Lung (tissue), 17 donors: ENCODE measurements at places on chromosomes 1 and 21. TPM values are rescaled to one million over a fixed set of nuclear protein-coding genes. Genes with fewer than 3 reads are reported as not detected.

GRCh38 chr1:234408757-234409156 is 35.5 kb downstream of the COA6 start:
- no peak overlapping the region for H3K27ac ChIP-seq
- no peaks in the 10 kb centered on the region for H3K4me1 ChIP-seq
- H3K36me3 ChIP-seq = peaks cover 13% of the 10 kb centered on the region
- no peak for DNase-seq
- H3K27me3 ChIP-seq = no peaks in the 10 kb centered on the region

DNA sequence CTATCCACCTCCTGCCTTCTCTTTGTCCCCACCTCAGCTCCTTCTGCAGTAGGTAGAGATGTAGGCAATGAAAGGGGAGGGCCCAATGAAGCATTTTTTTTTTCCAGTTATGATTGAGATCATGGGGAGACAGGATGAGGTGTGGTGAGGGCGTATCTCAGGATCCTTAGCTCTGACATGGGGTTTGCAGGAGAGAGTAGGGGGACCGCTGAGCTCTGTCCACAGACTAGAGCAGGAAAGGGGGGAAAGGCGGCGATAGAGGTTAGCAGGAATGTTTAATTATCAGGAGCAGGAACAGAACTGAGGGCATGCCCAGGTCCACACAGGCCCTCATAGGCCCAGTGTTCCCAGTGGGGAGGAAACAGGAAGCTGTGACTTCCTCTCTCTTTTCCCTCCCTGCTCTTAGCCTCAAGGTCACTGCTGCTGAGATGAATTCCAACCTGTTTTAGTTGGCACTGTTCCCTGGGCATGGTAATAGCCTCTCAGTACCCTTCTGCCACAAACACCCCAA is 901 bp upstream of the RXFP4 start:
- no peaks in the 10 kb centered on the region for H3K36me3 ChIP-seq
- DNase-seq = peak; percentile 72
- H3K27ac ChIP-seq = peak overlapping the region; percentile 80
- H3K27me3 ChIP-seq = no peaks in the 10 kb centered on the region

DNA sequence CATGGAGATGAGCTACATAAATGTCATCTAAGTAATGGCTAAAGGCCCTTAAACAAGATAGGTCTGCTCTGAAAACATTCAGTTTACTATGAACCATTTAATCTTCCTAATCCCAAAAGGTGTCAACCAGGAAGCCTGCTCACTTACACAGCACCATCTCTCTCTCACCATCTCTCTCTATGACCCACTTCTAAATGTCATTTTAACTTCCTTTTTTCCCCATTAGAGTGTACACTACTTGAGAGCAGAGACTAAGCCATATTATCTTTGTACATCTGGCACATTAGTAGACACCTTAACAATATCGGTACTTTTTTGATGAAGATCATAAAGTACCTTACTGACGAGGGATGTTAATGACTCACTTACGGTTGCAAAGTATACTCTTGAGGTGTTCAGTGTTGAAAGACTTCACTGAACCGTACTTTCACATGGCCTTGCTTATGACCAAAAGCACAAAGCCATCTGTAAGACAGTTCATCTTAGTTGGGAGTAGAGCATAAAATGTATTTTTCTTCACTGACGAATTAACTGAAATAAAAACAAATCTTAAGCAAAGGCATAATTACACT is 25.4 kb downstream of the FBXO42 start:
- no peaks in the 10 kb centered on the region for H3K27me3 ChIP-seq
- no peak overlapping the region for H3K4me3 ChIP-seq
- H3K27ac ChIP-seq = no peak overlapping the region
- H3K36me3 ChIP-seq = no peaks in the 10 kb centered on the region

Gene ESRRG
- 0.19 TPM for polyA plus RNA-seq

Gene USP33
- 21.9 TPM for polyA plus RNA-seq

DNA sequence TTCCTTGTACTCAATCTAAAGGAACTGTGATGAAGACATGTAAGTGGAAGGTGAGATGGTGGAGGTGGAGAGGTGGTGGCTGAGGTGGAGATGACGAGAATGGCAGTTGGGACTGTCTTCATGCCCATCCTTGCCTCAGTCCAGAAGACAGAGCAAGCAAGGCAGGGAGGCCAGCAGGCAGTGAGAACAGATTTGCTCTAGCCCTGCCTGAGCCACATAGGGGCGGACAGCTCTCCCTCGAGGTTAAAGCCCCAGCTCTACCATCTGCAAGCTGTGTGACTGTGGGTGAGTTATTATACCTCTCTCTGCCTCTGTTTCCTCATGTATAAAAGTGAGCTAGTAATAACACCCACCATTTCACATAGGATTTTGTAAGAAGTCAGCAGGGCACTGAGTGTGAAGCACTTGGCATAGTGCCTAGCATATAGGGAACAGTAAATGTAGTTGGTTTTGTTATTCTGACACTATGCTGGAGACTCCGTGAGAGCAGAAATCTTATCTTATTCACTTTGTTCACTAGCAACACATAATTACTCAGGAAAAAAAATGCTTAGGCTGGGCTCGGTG is 4.8 kb upstream of the FAM110D start:
- no peaks in the 10 kb centered on the region for H3K27me3 ChIP-seq
- H3K27ac ChIP-seq = no peak overlapping the region
- DNase-seq = peak; percentile 66

Gene OR14K1
- polyA plus RNA-seq = not detected

GRCh38 chr1:201511941-201512539 is 5.1 kb upstream of the CSRP1 start:
- DNase-seq = peak; percentile 90
- H3K4me3 ChIP-seq = no peak overlapping the region
- H3K27ac ChIP-seq = peak overlapping the region; percentile 79
- no peaks in the 10 kb centered on the region for H3K36me3 ChIP-seq
- H3K27me3 ChIP-seq = no peaks in the 10 kb centered on the region

Gene FCRL1
- polyA plus RNA-seq = 0.26 TPM

Gene SPOCD1
- polyA plus RNA-seq = 10.7 TPM

Gene HES3
- polyA plus RNA-seq = not detected

DNA sequence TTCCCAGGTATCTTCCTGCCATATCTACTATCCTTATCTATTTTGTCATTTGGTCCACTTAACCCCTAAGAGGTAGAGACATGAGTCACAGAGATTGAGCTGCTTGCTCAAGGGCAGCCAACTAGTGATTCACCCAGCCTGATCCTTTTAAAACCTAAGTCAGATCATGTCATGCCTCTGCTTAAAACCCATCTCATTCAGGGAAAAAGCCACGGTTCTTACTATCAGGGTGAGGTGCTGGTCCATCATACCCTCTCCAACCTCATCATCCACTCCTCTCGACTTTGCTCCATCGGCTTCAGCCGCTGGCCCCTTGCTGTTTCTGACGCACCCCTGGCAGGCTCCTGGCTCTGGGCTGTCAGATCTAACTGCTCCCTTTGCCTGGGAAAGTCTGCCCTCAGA is 14.4 kb upstream of the PPP1R15B start:
- H3K36me3 ChIP-seq = no peaks in the 10 kb centered on the region
- H3K4me1 ChIP-seq = no peaks in the 10 kb centered on the region
- no peak for DNase-seq
- H3K4me3 ChIP-seq = no peak overlapping the region

- H3K27ac ChIP-seq = no peak overlapping the region
- H3K36me3 ChIP-seq = no peaks in the 10 kb centered on the region
- no peaks in the 10 kb centered on the region for H3K4me1 ChIP-seq
- peak; percentile 58 for DNase-seq
These were observed 338.1 kb downstream of the TGFB2 start for GRCh38 chr1:218683242-218683641.

- no peaks in the 10 kb centered on the region for H3K27me3 ChIP-seq
- DNase-seq = no peak
- H3K4me1 ChIP-seq = no peaks in the 10 kb centered on the region
- no peak overlapping the region for H3K4me3 ChIP-seq
- no peaks in the 10 kb centered on the region for H3K36me3 ChIP-seq
- no peak overlapping the region for H3K27ac ChIP-seq
These were observed 127.9 kb downstream of the URB2 start for GRCh38 chr1:229753764-229754551.

Gene CFHR1
- not detected for polyA plus RNA-seq

Gene CELA3B
- polyA plus RNA-seq = 0.37 TPM

DNA sequence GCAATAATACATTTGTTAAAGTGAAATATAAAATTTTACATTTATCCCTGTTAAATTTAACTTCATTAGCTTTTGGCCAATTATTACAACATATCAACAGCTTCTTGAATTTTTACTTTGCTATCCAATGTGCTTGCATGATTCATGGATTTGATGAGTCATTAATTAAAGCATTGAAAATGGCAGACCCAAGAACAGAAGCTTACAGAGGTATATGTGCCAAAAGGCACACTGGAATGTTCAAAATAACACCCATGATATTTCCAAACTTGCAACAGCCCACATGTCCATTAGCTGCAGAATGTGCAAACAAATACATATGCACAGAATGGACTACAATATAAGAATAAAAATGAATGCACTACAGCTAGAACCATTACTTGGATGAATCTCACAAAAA is 76.4 kb upstream of the MAN1A2 start:
- no peaks in the 10 kb centered on the region for H3K27me3 ChIP-seq
- no peaks in the 10 kb centered on the region for H3K4me1 ChIP-seq
- H3K36me3 ChIP-seq = no peaks in the 10 kb centered on the region
- no peak overlapping the region for H3K27ac ChIP-seq
- no peak overlapping the region for H3K4me3 ChIP-seq
- no peak for DNase-seq

- H3K4me1 ChIP-seq = no peaks in the 10 kb centered on the region
- no peaks in the 10 kb centered on the region for H3K27me3 ChIP-seq
- no peak for DNase-seq
- no peaks in the 10 kb centered on the region for H3K36me3 ChIP-seq
- no peak overlapping the region for H3K27ac ChIP-seq
These were observed 1.8 kb upstream of the TMEM52 start for GRCh38 chr1:1920608-1921458.

DNA sequence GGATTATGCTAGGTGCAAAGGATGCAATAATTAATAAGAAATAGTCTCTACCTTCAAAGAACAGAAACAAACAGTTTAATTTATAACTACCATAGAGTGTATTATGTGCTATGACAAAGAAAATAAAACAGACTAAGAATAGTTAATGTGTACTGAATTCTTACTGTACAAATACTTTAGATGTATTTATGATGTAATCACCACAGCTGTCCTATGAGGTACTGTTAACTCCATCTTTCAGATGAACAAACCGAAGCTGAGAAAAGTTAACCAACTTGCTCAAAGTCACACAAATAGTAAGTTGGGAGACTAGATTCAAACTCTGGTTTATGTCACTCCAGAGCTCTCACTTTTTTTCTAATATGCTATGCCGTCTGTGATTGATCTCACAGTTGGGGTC is 77.0 kb upstream of the FGGY start:
- no peaks in the 10 kb centered on the region for H3K27me3 ChIP-seq
- no peak overlapping the region for H3K4me3 ChIP-seq
- no peak for DNase-seq
- no peaks in the 10 kb centered on the region for H3K36me3 ChIP-seq

Gene SETD4
- 8.1 TPM for polyA plus RNA-seq

Gene NBPF4
- polyA plus RNA-seq = not detected

Gene GPATCH3
- 11.5 TPM for polyA plus RNA-seq

Gene FCRL2
- 0.22 TPM for polyA plus RNA-seq

- no peaks in the 10 kb centered on the region for H3K36me3 ChIP-seq
- H3K4me1 ChIP-seq = no peaks in the 10 kb centered on the region
- no peak overlapping the region for H3K4me3 ChIP-seq
- H3K27me3 ChIP-seq = no peaks in the 10 kb centered on the region
- H3K27ac ChIP-seq = no peak overlapping the region
- DNase-seq = no peak
These were observed 31.4 kb upstream of the ARTN start for GRCh38 chr1:43902058-43902831.

Gene ST6GALNAC3
- 8.4 TPM for polyA plus RNA-seq

- peaks cover 9% of the 10 kb centered on the region for H3K4me1 ChIP-seq
- H3K27me3 ChIP-seq = no peaks in the 10 kb centered on the region
- H3K36me3 ChIP-seq = peaks cover 44% of the 10 kb centered on the region
These were observed 17.6 kb downstream of the INTS3 start for GRCh38 chr1:153745417-153745816.

Gene VHLL
- polyA plus RNA-seq = not detected

- no peaks in the 10 kb centered on the region for H3K27me3 ChIP-seq
- no peak overlapping the region for H3K27ac ChIP-seq
- H3K4me3 ChIP-seq = no peak overlapping the region
- no peaks in the 10 kb centered on the region for H3K36me3 ChIP-seq
These were observed 43.0 kb downstream of the GALNT2 start for GRCh38 chr1:230109895-230110667.

- no peaks in the 10 kb centered on the region for H3K27me3 ChIP-seq
- H3K4me1 ChIP-seq = no peaks in the 10 kb centered on the region
- DNase-seq = no peak
- H3K27ac ChIP-seq = no peak overlapping the region
- H3K36me3 ChIP-seq = no peaks in the 10 kb centered on the region
- H3K4me3 ChIP-seq = no peak overlapping the region
These were observed 220.9 kb downstream of the FAF1 start for GRCh38 chr1:50739125-50739524.

Gene NR5A2
- polyA plus RNA-seq = 2.0 TPM

- H3K4me1 ChIP-seq = no peaks in the 10 kb centered on the region
- H3K27me3 ChIP-seq = no peaks in the 10 kb centered on the region
- DNase-seq = no peak
These were observed 141.4 kb upstream of the CACYBP start for GRCh38 chr1:174858301-174858700.

DNA sequence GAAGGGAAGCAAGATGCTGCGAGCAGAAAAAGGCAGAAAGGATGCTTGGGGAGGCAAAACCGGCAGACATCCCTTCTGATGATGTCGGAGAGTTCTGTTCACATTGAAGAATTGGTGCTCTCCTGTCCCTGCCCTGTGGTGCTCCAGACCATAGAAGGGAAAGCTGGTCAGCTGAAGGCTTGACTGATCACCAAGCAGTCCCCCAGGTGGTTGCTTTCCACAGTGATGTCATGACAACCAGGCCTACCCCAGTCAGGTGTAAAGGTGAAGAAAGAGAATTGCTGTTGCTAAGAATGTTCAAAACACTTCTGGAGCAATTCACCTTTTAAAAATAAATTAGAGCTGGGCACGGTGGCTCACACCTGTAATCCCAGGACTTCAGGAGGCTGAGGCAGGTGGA is 59.5 kb downstream of the OPTC start:
- DNase-seq = no peak
- H3K4me1 ChIP-seq = peaks cover 11% of the 10 kb centered on the region
- no peaks in the 10 kb centered on the region for H3K27me3 ChIP-seq
- no peak overlapping the region for H3K4me3 ChIP-seq
- no peaks in the 10 kb centered on the region for H3K36me3 ChIP-seq

GRCh38 chr1:231927431-231927830 is 300.8 kb downstream of the DISC1 start:
- H3K4me3 ChIP-seq = no peak overlapping the region
- no peaks in the 10 kb centered on the region for H3K27me3 ChIP-seq
- no peaks in the 10 kb centered on the region for H3K4me1 ChIP-seq
- no peak for DNase-seq
- peaks cover 2% of the 10 kb centered on the region for H3K36me3 ChIP-seq
